Trophoblast cell (in vitro differentiated cells and primary cell): ENCODE measurements at places on chromosomes 2 and 18.

GRCh38 chr2:99067871-99068625 lies 73.5 kb upstream of the C2orf15 start:
- peak; percentile 3 for DNase-seq

DNA sequence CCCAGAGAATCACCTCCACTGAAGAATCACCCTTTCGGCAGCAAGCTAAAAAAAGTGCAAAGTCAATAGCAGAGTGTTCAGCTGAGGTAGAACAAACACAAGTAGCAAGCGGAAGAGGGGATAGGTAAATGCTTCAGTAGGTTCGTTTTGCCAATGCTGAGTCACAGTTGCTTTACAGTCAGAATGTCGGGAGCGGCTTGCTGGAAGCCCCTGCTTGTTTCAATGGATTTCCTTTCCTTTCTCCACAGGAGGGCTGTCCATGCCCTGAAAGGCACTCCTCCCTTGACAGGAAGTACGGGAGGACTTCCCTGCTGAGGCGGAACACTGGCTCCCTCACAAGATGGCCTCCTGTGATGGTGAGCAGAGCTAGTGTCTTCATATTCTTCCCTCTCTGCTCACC lies 146.2 kb upstream of the LYPD1 start:
- no peak for DNase-seq

DNA sequence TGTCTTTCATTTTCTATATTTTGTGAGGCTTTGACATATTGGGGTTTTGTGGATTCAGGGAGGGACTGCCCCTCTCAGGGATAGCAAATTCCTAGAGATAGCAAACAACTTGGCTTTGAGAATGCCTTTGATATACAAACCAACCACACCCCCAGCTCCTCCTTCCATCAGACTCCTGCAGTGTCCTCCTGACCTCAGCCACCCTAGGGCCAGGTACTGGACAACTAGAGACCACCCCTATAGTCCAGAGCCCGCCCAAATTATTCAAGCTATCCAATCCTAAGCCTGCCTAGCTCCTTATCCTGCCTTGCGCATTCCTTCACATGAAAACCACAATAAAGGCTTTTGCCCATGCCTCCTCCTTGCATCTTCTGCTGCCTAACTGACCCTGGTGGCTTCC lies 22.9 kb upstream of the STAM2 start:
- DNase-seq = no peak

- DNase-seq = no peak
Measured at GRCh38 chr2:217437290-217437870, 565.4 kb downstream of the TNS1 start.

DNA sequence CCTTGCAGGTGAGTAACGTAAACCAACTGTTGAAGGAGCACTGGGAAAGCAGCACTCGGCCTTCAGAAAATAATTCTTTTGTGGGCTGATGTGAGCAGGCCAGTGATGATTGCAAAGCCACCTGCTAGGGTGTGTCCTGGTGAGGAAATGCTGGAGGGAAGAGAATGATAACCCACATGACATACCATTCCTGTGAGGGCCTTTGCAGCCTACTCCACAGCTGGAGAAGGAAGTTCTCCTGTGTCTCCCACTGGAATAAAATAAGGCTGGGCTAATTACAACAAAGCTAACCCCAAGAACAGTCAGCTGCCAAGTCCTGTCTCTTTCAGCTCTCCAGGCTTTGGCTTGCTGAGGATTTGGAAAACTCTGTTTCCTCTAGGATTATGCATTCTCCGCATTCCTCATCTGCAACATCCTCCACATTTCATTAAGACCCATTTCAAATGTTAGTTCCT lies 16.7 kb upstream of the DSG1 start:
- peak; percentile 97 for DNase-seq

- DNase-seq = no peak
Measured at GRCh38 chr18:47415881-47416280, 164.4 kb upstream of the SKOR2 start.

- no peak for DNase-seq
Measured at GRCh38 chr18:1998121-1998520, 573.2 kb downstream of the METTL4 start.

- DNase-seq = no peak
Measured at GRCh38 chr18:44893966-44894365, 213.3 kb downstream of the SETBP1 start.

GRCh38 chr18:48428475-48429177 lies 19.4 kb upstream of the ZBTB7C start:
- DNase-seq = peak; percentile 24

DNA sequence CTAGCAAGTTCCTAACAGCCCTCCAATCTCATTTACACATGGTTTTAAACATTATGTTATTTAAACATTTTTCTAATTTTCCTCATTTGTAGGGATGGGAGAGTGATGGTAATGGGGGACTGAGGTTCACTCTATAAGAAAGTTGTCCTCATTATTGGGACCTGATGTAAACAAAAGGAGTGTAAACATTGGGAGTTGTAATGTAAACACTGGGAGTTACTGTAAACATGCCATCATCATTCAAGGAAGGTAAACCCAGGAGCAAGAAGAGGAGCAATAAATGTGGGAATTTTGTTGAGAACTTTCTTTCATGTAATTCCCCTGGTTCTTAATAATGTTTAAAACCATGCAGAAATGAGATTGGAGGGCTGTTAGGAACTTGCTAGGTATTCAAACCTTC lies 17.8 kb downstream of the RFTN2 start:
- DNase-seq = no peak
